ENCODE measurements at places on chromosomes 1 and 21. TPM values are rescaled to one million over a fixed set of nuclear protein-coding genes. Genes with fewer than 3 reads are reported as not detected.

DNA sequence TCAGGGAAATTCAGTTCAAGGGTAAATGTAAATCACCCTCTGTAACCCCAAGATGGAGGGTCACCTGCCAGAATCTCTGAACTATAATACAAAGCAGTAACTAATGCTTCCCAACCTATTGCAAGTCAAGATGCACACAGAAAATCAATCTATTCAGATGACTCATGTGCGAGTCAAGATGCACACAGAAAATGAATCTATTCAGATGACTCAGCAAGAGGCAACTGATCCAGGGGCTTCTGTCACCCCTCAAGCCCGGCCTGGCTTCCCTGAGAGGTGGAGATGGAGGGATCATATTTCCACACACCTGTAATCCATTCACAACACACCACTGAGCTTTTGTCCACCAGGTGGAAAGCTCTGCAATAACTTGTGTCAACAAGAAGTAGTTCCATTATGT lies 17.4 kb upstream of the HIVEP3 start:
- no peak for DNase-seq
- no peaks in the 10 kb centered on the region for H3K27me3 ChIP-seq
- H3K27ac ChIP-seq: no peak overlapping the region

The OR2T11 gene
- total RNA-seq: not detected

DNA sequence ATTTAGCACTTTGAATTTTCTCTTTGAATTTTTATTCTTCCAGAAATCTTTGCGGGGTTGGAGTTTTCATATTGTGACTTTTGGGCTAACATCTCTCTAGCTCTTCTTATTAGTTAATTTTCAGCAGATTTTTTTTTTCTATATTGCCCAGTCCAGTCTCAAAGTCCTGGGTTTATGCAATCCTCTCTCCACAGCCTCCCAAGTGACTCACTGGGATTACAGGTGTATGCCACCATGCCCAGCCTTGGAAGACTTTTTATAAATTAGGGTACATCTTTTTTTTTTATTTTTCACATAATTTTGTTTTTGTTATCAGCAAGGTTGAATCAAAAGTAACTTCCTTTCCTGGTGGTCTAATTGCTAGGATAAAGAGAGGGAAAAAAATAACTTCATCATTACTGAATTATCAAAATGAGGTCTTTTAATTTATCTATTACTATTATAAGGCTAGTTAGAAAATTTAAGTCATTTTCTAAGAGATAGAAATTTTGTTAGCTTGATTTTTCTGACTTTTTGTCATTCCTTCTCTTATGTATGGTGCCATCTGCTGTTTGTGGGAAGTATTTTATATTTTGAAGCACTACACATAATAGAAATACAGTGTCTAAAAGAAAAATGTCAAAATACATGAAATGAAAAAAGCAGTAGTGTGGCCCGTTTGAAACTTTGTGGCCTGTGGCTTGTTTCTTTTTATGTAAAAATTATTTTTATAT lies 273.4 kb upstream of the CACYBP start:
- H3K27me3 ChIP-seq: no peaks in the 10 kb centered on the region
- H3K27ac ChIP-seq: no peak overlapping the region
- no peak overlapping the region for H3K4me3 ChIP-seq
- H3K36me3 ChIP-seq: no peaks in the 10 kb centered on the region

DNA sequence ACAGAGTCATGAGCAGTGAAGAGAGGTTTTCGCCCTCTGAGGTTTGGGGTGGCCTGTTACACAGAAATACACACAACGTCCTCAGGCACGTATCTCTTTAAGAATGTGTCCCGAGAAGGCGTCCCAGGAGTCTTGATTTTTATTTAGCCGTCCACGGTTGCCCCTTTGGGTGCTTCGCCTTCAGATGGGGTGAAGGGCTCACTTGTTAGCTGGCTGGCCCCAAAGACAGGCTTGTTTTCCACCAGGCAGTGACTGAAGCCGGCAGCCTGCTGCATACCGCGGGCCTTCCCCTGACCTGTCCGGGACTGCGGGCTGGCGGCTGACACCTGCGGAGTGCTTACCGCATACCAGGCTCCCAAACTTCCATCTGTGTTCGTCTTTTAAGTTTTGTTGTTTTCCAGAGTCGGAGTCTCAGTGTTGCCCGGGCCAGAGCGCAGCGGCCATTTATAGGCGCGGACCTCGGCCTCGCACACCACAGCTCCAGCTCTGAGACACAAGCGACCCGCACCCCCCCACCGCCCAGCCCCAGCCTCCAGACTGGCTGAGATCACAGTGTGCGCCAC lies 1.6 kb upstream of the ADARB1 start:
- H3K36me3 ChIP-seq: no peaks in the 10 kb centered on the region
- DNase-seq: peak; percentile 54
- peaks cover 28% of the 10 kb centered on the region for H3K4me1 ChIP-seq

DNA sequence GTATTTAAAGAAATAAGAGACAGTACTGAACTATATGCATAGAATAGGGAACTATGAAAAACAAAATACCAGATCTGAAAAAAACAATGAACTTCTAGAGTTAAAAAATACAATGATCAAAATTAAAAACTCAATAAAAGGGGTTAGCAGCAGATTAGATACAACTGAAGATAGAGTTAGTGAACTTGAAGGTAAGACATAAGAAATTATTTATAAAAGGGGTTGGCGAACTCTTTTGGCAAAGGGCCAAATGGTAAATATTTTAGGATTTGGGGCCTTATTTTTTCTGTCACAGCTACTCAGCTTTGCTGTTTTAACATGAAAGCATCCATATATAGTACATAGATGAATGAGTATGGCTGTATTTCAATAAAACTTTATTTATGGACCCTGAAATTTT lies 111.4 kb downstream of the ST3GAL3 start:
- no peak overlapping the region for H3K4me3 ChIP-seq
- no peaks in the 10 kb centered on the region for H3K4me1 ChIP-seq
- no peak overlapping the region for H3K27ac ChIP-seq
- DNase-seq: no peak

- DNase-seq: no peak
- H3K27ac ChIP-seq: no peak overlapping the region
- H3K4me3 ChIP-seq: no peak overlapping the region
- H3K36me3 ChIP-seq: no peaks in the 10 kb centered on the region
These were observed 17.3 kb upstream of the RHBDL2 start for GRCh38 chr1:38958967-38959366.

The RIMKLA gene
- 11.4 TPM for total RNA-seq

DNA sequence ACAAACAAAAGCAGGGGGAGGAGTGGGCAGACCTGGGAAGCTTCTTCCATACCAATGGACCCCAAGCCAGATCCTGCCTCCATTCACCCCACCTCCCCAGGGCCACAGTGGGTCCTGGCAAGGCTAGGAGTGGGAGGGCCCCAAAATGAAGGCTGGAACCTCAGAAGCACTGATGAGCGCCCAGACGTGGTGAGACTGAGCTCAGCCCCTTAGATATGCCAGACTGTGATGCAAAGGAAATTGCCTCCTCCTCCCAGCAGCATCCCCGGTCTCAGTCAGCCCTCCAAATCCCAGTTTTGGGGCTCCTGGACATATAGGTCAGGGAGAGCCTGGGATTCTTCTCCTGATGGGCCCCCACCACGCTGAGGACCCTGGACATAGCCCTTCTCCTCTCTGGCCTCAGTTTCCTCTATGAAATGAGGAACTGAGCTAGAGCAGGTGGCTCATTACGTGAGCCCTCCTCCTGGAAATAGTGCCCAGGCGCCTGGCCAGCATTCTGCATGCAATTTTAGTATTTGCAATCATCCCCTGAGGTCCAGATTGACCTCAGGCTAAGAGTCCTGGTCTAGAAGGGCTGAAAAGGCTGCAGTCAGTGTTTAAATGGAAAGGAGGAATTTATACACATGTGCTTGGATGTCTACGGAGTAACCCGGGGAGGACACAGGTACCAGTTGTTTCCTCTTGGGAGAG lies 33.5 kb downstream of the RHBG start:
- H3K4me1 ChIP-seq: no peaks in the 10 kb centered on the region
- no peak overlapping the region for H3K27ac ChIP-seq
- no peak overlapping the region for H3K4me3 ChIP-seq
- H3K36me3 ChIP-seq: no peaks in the 10 kb centered on the region
- H3K27me3 ChIP-seq: peaks cover 61% of the 10 kb centered on the region
- no peak for DNase-seq

GRCh38 chr1:208525417-208525816 lies 281.2 kb upstream of the PLXNA2 start:
- no peaks in the 10 kb centered on the region for H3K36me3 ChIP-seq
- no peak overlapping the region for H3K27ac ChIP-seq
- H3K4me1 ChIP-seq: no peaks in the 10 kb centered on the region

DNA sequence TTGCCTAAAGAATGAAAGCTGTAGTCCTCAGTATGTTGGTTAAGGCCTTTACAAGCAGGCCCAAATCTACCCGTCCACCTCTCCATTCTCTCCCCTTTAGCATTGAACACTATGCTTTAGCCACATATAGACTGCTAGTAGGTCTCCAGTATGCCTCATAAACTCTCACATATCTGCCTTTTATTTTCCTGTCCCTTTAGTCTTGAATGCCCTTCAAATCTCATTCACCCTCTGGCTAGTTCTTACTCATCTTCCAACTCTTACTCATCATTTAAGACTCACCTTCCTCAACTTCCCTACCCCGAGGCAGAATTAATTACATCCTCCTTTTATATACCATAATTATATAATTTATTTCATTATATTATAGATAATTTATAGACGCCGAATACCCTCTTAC lies 78.7 kb upstream of the TSPAN2 start:
- H3K27ac ChIP-seq: peak overlapping the region; percentile 52
- H3K36me3 ChIP-seq: no peaks in the 10 kb centered on the region
- no peak for DNase-seq
- no peaks in the 10 kb centered on the region for H3K4me1 ChIP-seq
- no peaks in the 10 kb centered on the region for H3K27me3 ChIP-seq
- H3K4me3 ChIP-seq: no peak overlapping the region

- no peak overlapping the region for H3K27ac ChIP-seq
- H3K36me3 ChIP-seq: no peaks in the 10 kb centered on the region
- no peaks in the 10 kb centered on the region for H3K27me3 ChIP-seq
- H3K4me3 ChIP-seq: no peak overlapping the region
- DNase-seq: no peak
These were observed 131.2 kb downstream of the AK5 start for GRCh38 chr1:77412820-77413530.

GRCh38 chr1:89276690-89277089 lies 4.0 kb upstream of the GBP5 start:
- no peak for DNase-seq
- H3K36me3 ChIP-seq: no peaks in the 10 kb centered on the region
- H3K27me3 ChIP-seq: no peaks in the 10 kb centered on the region
- no peak overlapping the region for H3K4me3 ChIP-seq
- H3K4me1 ChIP-seq: no peaks in the 10 kb centered on the region

DNA sequence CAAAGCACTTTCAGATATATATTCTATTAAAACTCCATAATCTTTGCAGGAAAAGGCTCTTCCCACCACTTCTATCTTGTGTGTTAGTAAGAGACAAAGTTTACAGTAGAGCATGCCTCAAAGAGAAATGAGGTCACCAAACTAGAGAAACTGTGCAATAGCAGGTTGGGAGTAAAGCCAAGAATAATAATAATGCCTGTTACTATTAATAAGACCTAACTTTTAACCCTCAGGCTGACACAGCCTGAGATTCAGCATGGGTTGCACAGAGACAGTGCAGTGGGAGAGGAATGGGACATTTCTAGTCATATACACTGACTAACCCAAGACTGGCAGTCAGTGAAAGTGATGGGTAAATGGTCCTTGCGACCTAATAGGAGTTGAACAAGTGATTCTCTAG lies 320.2 kb upstream of the NFIA start:
- no peaks in the 10 kb centered on the region for H3K27me3 ChIP-seq
- no peaks in the 10 kb centered on the region for H3K36me3 ChIP-seq
- no peaks in the 10 kb centered on the region for H3K4me1 ChIP-seq

DNA sequence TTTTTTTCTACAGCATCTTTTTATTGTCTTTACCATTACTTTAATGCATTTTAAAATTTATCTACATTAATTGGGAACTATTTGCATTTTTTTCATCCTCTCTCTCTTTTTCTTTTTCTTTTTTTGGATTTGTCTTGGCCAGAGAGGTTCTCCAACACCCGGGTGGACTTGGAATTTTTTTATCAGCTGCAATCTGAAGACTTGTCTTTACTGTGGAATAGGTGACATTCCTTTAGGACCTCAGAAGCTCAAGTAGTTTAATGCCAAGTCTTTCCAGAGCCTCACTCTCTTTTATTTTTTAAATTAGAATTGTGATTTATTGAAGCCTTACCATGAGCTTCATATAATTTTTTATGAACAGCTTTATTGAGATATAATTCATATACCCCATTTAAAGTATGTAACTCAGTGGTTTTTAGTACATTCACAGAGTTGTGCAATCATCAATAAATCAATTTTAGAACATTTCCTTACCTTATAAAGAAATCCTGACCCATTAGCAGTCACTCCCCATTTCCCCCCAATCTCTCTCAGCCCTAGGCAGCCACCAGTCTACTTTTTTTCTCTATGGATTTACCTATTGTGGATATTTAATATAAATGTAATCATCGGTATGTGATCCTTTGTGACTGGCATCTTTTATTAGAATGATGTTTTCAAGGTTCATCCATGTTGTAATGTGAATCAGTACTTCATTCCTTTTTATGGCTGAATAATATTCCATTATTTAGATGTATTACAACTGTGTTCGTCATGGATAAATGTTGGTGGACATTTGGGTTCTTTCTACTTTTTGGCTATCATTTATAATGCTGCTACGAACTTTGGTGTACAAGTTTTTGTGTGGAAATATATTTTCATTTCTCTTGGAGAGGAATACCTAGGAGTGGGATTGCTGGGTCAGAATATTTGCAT lies 6.2 kb downstream of the TUFT1 start:
- no peak overlapping the region for H3K4me3 ChIP-seq
- DNase-seq: no peak
- H3K27ac ChIP-seq: peak overlapping the region; percentile 68
- no peaks in the 10 kb centered on the region for H3K27me3 ChIP-seq
- no peaks in the 10 kb centered on the region for H3K36me3 ChIP-seq

- H3K4me3 ChIP-seq: no peak overlapping the region
- H3K4me1 ChIP-seq: peaks cover 65% of the 10 kb centered on the region
- H3K27me3 ChIP-seq: no peaks in the 10 kb centered on the region
- no peaks in the 10 kb centered on the region for H3K36me3 ChIP-seq
- H3K27ac ChIP-seq: peak overlapping the region; percentile 12
These were observed 6.7 kb downstream of the COQ8A start for GRCh38 chr1:226946841-226947240.

GRCh38 chr1:217953922-217954321 lies 322.8 kb downstream of the SPATA17 start:
- H3K27ac ChIP-seq: no peak overlapping the region
- H3K4me3 ChIP-seq: no peak overlapping the region
- no peak for DNase-seq
- no peaks in the 10 kb centered on the region for H3K4me1 ChIP-seq
- no peaks in the 10 kb centered on the region for H3K36me3 ChIP-seq

DNA sequence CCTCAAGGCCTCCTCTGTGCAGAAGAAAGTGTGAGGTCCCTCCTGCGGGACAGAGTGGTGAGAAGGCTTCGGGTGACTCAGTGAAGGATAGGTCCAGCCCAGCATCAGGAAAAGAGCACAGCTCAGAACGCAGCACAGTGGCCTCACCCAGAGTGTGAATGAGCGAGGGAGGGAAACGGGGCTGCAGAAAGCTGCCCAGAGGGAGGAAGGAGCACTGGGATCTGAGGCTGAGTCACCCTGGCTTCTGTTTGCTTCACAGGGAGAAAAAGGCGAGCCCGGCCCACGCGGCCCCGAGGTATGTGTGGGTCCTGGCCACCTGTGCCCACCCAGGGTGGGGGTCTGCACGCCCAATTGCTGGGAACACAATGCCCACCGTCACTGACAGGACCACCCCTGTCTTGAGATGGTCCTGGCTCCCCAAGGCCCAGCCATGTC lies 24.3 kb downstream of the COL6A2 start:
- H3K27ac ChIP-seq: peak overlapping the region; percentile 63
- no peaks in the 10 kb centered on the region for H3K27me3 ChIP-seq

- H3K36me3 ChIP-seq: no peaks in the 10 kb centered on the region
- no peak overlapping the region for H3K27ac ChIP-seq
- peaks cover 16% of the 10 kb centered on the region for H3K4me1 ChIP-seq
- DNase-seq: no peak
- H3K27me3 ChIP-seq: no peaks in the 10 kb centered on the region
These were observed 3.9 kb upstream of the PITHD1 start for GRCh38 chr1:23774174-23774880.

The TMEM52 gene
- not detected for total RNA-seq

All from sigmoid colon (tissue), 7 donors.